AG08395 (cell line): ENCODE measurements at places on chromosomes 3 and 15.

- no peak for DNase-seq
These were observed 74.3 kb downstream of the FBLN2 start for GRCh38 chr3:13623101-13623654.

GRCh38 chr3:126558336-126559071 lies at the start of gene C3orf22:
C3orf22 (minus strand) TSS chr3:126558932; CDS start chr3:126553390, 5,542 bp downstream.
- DNase-seq = no peak

- DNase-seq = no peak
These were observed 176.0 kb upstream of the BCHE start for GRCh38 chr3:166013073-166013679.

DNA sequence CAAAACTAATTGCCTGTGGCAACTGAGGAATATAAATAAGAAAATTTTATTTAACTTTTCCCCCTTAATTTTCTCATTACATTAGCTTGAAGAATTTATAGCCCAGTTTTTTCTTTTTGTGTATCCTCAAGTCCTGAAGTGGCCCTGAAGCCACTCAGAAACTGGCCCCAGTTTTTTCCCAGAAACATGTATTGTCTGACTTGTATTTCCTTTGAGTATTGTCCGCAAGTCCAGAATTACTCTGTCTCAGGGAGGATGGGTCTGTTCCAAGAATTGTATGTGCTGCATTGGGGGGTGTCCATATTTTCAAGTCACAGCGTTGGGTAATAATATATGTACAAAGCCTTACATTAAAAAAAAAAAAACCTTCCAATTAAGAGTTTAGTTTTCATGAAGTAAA lies 149.7 kb upstream of the IL12A start:
- DNase-seq = no peak

GRCh38 chr3:3664935-3665334 lies 134.3 kb upstream of the LRRN1 start:
- DNase-seq = no peak

- no peak for DNase-seq
These were observed 309.2 kb downstream of the PDCD6IP start for GRCh38 chr3:34107669-34108068.

- no peak for DNase-seq
These were observed 32.9 kb upstream of the ACAD9 start for GRCh38 chr3:128846486-128846891.

- DNase-seq = no peak
These were observed 42.4 kb downstream of the ST3GAL6 start for GRCh38 chr3:98805571-98805970.

DNA sequence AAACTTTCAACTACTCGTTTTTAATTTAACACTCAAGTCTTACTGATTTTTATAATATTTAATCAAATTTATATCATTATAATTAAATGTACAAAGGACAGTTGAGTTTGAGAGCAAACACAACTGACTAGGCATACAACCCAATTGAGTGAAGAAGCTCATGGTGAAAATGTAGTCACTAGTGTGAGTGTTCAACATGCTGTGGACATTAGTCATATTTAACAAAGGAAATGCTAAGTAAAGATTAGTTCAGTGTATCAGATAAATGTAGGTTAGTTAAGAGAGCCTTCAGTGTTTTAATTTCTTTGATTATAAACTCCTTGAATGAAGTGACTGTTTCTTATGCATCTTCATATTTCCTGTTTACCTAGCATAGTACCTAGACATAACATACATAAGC lies 444.2 kb upstream of the GOLIM4 start:
- no peak for DNase-seq

- DNase-seq = no peak
These were observed 6.9 kb downstream of the TGFBR2 start for GRCh38 chr3:30613133-30613825.

- DNase-seq = no peak
These were observed 50.8 kb upstream of the CRTC3 start for GRCh38 chr15:90478846-90479481.

DNA sequence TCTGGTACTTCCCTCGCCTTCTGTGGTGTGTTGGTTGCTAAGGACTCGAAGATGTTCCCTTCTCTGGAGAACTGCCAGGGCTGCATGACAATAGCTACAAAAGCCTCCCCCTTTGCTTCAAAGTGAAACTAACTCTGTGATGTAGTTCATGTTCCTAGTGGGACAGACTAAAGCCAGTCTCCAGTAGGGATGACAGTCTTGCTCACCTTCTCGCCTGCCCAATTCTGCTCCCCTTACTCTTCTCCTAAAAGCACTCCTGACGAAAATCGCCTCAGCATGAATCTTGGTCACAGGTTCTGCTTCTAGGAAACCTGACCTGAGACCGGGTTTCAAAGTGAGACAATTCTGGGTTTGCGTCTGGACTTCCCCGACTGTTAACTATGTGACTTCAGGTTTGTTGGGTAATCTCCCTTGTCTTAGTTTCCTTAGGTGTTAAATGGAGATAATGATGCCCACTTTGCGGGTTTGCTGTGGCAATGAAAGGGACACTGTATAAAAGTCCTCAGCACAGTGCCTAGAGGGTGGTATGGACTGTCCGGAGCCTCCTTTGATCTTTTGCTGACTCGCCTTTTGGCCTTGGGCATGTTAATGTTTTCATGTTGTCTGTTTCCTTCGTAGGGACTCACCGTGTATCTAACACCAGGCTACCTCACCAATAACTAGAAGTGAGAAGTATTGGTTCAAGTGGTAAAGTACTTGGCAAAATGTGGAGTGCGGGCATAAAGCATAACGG lies 24.9 kb upstream of the THRB start:
- DNase-seq = peak; percentile 64

DNA sequence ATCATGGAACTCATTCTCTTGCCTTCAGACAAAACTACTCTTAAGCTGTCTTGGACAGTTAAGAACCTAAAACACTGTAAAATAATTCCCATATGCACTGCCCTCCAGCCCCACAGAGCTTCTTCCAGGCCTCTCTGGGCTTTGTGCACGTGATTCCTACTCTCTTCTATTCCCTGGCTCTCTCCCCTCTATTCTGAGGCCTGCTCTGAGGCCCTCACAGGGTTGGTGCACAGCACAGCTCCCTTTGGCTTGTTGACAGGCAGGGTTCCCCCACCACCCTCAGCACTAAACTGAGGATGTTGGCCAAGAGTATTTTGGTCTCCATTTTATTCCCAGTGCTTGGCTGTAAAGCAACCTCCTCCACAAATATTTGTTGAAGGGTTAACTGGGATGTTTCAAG lies 13.5 kb downstream of the MRPL46 start:
- DNase-seq = no peak
